Activated effector memory CD4-positive, alpha-beta T cell treated with anti-CD3 and anti-CD28 coated beads, Interleukin-2, amount 50 U/mL, for 16 hours (primary cell): ENCODE measurements at places on chromosomes 5 and 9.

GRCh38 chr9:32672469-32672868, 37.0 kb upstream of the TAF1L start:
- no peak for DNase-seq

DNA sequence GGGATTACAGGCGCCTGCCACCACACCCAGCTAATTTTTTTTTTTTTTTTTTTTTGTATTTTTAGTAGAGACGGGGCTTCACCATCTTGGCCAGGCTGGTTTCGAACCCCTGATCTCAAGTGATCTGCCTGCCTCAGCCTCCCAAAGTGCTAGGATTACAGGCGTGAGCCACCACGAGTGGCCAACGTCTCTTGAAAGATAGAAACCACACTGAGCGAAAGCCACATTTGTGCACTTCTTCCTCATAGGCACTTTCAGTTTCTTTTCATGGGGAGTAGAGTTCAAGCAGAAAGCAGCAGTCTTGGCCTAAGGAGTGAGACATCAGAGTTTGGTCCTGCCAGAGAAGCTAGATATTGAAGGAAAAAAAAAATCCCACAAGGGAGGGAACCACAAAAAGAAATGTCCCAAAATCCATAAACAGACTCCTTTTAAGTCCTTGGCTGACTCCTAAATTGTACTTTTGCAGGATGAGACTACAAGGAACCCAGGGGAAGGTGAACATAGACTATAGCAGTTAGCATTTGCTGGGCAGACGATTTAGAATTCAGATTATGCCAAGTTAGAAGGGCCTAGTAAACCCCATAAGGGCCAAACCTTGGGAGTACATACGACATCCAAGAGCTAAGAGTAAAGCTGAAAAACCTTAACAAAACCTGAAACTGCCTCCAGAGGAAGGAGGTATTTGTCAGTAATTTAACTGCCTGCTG, 43.9 kb upstream of the GLIPR2 start:
- peak; percentile 72 for DNase-seq

DNA sequence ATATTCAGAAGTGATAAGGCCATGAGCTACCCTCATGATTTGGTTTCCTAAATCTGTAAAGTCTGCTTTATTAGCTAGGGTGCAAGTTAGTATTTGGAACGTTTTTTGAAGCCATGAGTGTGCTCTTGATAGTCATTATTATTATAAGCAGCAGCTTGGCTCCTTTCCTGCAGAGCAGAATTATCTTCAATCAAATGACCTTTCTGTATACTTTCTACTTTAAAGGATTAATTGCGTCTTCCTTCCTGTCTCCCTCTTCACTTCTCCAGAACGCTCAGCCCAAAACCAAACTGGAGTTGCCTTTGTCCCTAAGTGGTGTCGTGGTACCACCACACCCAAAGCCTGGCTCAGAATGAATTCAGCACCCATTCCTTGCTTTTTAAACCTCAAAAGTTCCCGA, 211.3 kb downstream of the ARHGAP26 start:
- no peak for DNase-seq

DNA sequence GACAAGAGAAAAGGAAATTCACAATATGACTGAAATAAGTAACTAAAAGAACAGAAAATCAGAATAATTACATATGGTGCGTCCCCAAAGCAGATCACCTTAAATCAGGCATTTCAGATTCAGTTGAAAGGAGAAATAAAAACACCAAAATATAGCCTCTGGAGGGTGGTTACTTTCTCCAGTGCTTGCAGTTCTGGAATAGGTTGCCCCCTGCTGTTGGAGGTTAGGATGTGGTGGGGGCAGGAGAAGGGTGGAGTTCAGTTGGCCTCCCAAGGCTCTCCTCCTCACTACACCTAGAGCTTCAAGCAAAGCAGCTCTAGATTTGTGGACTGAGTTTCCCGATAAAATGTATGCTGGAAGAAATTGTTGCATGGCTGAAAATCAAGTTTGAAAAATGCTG, 338.2 kb upstream of the TLE4 start:
- no peak for DNase-seq

DNA sequence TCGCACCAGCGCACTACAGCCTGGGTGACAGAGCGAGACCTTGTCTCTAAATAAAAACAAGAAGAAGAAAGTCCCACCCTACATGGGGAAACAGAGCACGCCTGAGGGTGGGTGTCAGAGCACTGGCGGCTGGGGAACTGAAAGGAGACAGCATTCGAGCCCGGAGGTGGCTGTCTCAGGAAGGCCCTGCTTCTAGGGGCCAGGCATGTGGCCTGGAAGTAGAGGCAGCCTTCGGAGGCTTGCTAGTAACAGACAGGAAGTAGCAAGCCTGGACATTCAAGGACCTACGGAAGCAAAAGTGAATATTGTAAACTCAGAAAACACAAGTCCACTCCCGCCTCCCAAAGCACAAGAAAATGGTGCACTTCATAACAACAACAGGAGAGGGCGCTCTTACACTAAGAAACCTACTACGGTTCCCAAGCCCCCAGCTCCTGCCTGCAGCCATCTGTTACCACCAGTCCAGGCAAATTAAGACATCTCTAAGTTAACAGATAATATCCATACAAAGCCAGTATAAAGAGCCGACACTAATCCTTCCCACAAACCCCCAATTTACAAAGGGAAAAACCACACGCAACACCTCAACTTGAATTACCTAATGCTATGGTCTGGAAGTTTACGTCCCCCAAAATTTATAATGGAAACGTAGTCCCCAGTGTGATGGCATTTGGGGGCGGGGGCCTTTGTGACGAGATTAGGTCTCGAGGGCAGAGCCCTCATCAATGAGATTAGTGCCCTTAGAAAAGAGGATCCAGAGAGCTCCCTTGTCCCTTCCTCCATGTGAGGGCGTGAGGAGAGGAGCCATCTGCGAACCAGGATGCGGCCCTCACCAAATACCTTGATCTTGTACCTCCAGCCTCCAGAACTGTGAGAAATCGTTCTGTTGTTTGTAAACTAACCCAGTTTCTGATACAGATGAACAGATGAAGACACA, 7.7 kb downstream of the RASGEF1C start:
- DNase-seq: no peak

DNA sequence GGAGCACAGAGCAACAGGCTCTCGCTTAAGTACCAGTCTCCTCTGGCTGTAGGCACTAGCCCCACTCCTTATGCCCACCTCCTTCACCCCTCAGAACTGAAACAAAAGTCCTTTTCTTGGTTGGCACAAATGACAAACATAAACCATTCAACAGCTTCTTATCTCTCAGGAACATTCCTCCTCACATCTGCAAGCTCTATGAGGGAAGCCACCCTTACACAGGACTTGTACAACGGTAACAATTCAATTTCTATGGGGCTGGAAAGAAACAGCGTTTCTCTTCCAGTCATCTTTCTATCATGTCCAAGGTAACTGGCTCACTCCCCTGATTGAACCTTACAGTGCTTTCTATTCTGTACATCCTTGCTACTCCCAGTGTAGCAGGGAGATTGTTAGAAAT, 74.1 kb downstream of the CSF2 start:
- no peak for DNase-seq

GRCh38 chr5:120769312-120769872, 305.3 kb downstream of the PRR16 start:
- DNase-seq: no peak

GRCh38 chr9:126569036-126569435, 44.7 kb upstream of the LMX1B start:
- DNase-seq: no peak

DNA sequence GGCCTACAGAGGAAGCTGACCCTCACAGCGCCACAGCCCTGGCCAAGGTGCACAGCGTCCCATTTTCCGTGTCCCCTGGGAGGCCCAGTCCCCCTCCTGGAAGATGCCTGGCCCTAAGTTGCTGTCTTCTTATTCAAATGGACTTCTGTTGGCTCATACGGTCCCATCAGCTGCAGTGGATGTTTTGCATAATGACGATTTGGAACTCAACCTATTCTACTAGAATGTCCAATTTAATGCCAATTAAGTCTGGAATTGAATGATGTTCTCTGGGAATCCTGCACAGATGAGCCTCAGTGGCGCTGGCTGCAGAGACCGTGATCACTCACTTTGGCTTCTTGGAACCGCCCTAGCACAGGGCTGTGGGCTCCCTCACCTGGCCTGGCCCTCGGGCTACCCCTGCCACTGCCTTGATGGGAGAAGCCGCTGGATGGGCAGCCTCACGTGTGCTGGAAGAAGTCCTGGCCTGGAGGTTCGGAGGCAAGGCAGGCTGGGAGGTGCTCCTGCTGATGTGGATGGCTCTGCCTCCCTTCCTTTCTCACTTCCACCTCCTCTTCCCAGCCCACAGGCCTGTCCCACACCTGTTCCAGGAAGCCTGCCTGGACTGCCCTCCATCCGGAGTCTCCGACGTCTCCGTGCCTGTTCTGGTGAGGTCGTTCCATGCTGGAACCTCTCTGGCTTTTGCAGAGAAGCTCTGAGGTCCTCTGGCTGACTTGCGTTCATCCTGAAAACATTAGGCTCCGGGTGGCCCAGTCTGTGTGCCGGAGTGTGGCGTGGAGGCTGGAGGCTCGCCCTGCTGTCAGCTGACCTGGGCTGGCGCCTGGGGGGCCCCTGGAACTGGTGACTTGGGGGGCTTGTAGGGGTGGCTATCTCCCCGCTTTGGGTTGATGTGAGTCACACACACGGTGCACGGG, 147.1 kb downstream of the RXRA start:
- no peak for DNase-seq

- DNase-seq: no peak
Measured at GRCh38 chr5:60887746-60888145, 43.7 kb upstream of the ELOVL7 start.

DNA sequence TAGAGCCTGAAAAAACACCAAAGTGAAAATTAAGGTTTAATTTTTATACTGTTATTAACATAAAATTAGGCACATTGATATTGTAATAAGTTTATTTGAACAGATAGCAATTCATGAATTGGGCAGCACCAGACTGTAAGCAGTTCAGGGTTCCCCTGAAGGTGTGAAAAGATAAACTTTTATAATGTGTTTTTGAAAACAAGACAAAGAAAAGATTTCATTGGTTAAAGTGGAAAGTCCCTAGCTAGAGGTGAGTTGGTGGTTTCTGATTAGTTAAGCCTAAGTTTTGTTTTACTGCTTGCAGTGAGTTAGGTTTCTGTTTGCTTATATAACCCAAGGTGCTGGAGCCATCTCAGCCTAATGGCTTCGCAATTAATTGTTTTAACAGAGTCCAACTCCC, 96.5 kb upstream of the RPS23 start:
- DNase-seq: no peak

DNA sequence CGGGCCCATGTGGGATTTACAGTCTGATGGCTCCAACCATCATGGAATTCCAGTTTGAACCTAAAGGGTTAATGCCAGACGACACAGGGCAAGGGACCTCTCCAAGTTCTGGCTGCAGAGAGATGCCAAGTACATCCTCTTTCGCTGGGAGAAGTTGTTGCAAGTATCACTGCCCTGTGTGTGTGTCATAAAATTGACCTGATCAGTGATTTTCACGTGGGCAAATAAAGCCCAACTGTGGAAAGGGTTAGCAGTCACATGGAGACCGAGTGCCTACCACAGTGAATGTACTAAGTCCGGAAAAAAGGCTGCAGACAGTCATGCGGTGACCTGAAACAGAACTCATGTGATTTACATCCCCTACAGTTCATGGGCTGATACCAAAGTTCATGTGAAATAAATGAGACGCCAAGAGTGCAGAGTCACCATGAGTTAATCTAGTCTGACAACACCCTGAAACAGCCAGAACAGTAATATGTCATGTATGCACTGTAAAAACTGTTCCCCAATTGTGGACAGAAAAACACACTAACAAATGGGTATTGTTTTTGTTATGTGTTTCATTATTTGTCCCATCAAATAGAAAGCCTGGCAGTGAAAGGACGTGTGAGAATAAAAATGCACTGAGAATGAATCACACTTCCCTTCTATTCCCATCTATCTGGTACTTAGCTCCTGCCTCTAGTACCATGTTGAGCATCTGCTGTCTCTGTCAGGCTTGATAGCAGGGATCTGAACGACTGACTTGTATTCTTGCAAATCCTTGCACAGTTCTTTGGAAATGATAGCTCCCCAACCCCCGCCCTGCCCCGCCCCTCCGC, 115.7 kb downstream of the SUSD1 start:
- DNase-seq: no peak

- DNase-seq: no peak
Measured at GRCh38 chr5:42888771-42889170, 77.1 kb upstream of the SELENOP start.

- DNase-seq: no peak
Measured at GRCh38 chr9:4317205-4317604, 17.3 kb upstream of the GLIS3 start.

- no peak for DNase-seq
Measured at GRCh38 chr5:36743891-36744772, 132.4 kb upstream of the NIPBL start.

DNA sequence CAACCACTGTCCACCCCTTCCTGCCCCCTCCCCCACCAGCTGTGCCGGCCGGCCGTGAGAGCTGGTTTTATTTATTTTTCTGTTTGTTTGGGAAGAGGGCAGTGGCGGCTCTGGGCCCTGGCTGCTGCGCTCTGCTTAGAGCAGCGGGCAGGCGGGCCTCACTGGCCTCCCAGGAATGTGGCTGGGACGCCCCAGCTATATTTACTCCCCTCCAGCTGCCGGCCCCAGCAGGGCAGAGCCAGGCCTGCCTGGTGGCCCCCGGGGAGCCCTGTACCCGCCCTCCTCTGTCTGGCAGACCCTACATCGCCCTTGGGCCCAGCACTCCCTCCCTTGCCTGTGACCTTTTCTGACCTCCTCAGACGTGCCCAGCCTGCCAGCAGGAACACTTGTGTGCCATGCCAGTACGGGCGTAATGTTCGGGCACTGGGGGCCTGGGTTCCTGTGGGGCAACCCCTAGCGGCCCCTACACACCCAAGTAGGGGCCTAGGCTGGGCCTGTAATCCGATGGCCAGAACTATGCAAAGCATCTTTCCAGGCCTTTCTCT, 7.7 kb downstream of the CXXC5 start:
- DNase-seq: no peak

DNA sequence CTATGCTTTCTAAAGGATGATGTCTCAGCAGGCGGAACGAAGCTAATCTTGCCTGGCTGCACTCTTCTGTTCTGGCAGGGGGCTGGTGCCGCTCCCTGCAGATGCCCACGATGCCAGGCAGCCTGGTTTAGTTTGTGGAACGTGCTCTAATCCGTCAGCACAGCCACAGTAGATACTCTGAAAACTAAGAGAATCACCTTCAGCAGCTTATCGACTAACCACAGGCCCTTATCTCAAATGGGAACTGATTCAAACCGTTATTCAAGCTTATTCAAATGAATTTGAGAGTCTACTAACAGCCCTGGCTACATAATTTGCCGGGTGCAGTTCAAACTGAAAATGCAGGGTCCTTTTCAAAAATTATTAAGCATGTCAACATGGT, 246.6 kb upstream of the ANKRD55 start:
- DNase-seq: peak; percentile 69

- no peak for DNase-seq
Measured at GRCh38 chr5:155129513-155129880, 115.9 kb downstream of the KIF4B start.

DNA sequence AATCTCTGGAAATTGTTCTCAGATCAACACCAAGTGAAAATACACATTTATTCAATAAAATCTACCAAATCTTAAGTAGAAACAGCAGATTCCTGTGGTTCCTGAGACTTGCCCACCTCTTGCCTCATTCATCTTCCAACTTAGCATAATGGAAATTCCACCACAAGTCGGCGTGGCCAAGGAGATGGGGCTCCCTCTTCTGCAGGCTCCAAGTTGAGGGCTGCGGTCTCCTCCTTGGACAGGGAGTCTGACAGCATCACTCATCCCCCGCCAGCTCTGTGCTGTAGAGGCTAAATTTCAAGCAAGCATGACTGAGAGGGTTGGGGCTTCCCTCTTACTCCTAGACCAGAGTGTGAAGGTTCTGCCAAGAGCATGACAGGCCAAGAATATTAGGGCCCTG, 273.7 kb downstream of the DIRAS2 start:
- DNase-seq: no peak

GRCh38 chr9:25377039-25377438, 301.2 kb downstream of the TUSC1 start:
- DNase-seq: no peak
